ENCODE measurements at places on chromosomes 7 and 10. TPM values are rescaled to one million over a fixed set of nuclear protein-coding genes. Genes with fewer than 3 reads are reported as not detected.

The DPYSL4 gene
- total RNA-seq: 4.9 TPM

The FKBP6 gene
- not detected for total RNA-seq

The BRAT1 gene
- total RNA-seq: 87.3 TPM

The TRPV6 gene
- total RNA-seq: not detected

The KNDC1 gene
- total RNA-seq: 4.0 TPM

The KAT6B gene
- 24.2 TPM for total RNA-seq

The GLI3 gene
- total RNA-seq: not detected

The TAS2R4 gene
- not detected for total RNA-seq

The ACHE gene
- 3.6 TPM for total RNA-seq

The GRID2IP gene
- total RNA-seq: not detected

The TMEM176A gene
- not detected for total RNA-seq

The MYH16 gene
- total RNA-seq: not detected

The ANKRD7 gene
- total RNA-seq: 1.9 TPM

The CCDC172 gene
- total RNA-seq: not detected

The RBM20 gene
- total RNA-seq: 2.7 TPM

The SLC18A3 gene
- total RNA-seq: not detected

The MAGI2 gene
- not detected for total RNA-seq

The GPR85 gene
- total RNA-seq: not detected

The MACC1 gene
- not detected for total RNA-seq

The CDH23 gene
- total RNA-seq: 5.9 TPM

The TAS2R5 gene
- total RNA-seq: not detected

The ASIC3 gene
- not detected for total RNA-seq

The ST8SIA6 gene
- 0.64 TPM for total RNA-seq

The MSMB gene
- not detected for total RNA-seq

The TMEM140 gene
- total RNA-seq: not detected

The PRR15 gene
- not detected for total RNA-seq

The CYP17A1 gene
- total RNA-seq: not detected

The CALHM1 gene
- total RNA-seq: not detected

The PTF1A gene
- not detected for total RNA-seq

The VOPP1 gene
- total RNA-seq: 38.2 TPM

The UCN3 gene
- total RNA-seq: not detected

The NPSR1 gene
- total RNA-seq: not detected

The ZNF655 gene
- total RNA-seq: 40.9 TPM

The MRLN gene
- total RNA-seq: not detected

The EBF3 gene
- 0.24 TPM for total RNA-seq

The EMX2 gene
- not detected for total RNA-seq

The TMEM229A gene
- not detected for total RNA-seq

The ZNF722 gene
- total RNA-seq: not detected

The CYP3A4 gene
- not detected for total RNA-seq

The ZDHHC4 gene
- 66.3 TPM for total RNA-seq

The ZNF239 gene
- total RNA-seq: 14.3 TPM

The PIP gene
- not detected for total RNA-seq

The METTL27 gene
- total RNA-seq: not detected

The EPHA1 gene
- not detected for total RNA-seq

The PRF1 gene
- not detected for total RNA-seq

The PPP1R9A gene
- 3.3 TPM for total RNA-seq

Data from G401 (cell line).